ENCODE measurements at places on chromosomes 2 and 18. TPM values are rescaled to one million over a fixed set of nuclear protein-coding genes. Genes with fewer than 3 reads are reported as not detected.

GRCh38 chr2:220786216-220786615 is 785.9 kb downstream of the EPHA4 start:
- DNase-seq = no peak

GRCh38 chr2:127275356-127275755 is 18.6 kb downstream of the ERCC3 start:
- no peak for DNase-seq

DNA sequence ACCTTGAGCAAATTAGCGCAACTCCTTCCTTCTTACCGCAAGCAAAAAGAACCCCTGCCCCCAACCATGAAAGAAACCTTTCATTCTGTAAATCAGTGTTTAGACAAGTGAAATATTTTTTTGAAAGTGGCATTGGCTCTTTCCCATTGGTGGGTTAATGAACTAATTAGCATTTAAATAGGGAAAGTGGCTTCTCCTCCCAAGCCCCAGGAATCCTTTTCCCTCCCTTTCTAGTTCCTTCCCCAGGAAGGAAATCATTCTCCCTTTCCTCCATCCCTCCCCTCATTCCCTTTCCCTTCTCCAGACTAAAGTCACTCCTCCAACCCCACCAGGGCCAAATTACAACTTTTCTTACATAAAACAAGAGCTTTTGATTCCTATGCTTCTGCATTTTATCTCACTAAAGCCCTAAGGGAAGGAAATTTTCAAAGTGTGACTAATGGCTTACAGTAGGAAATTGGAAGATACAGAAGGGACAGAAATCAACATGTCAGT is 22.9 kb upstream of the TYMS start:
- no peak for DNase-seq

DNA sequence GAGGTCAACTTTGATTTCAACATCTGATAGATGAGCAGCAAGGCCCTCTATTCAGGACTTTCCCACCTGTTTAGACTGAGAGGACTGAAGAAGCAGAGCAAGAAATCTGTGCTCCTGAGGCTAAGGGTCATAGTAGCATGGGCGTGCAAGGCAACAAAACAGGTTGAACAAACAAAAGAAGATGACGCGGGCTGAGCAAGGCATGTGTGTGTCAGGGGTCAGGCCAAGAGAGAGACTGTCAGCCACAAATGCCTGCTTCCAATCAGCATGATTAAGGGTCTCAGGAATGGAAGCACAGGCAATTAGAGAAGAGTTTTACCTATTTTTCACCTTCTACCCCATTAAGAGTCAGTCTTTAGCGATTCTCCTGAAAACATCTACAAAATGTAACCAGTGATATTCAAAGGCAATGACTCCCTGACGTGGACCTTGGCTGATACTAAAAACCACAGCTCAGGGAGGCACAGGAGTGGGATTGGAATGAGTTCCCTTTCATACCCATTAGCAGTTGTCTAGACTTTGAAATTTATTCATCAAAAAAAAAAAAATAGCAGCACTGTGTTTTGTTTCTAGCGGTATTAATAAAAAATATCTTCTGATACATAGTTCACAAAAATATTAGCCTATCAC is 81.9 kb downstream of the DYNAP start:
- no peak for DNase-seq

DNA sequence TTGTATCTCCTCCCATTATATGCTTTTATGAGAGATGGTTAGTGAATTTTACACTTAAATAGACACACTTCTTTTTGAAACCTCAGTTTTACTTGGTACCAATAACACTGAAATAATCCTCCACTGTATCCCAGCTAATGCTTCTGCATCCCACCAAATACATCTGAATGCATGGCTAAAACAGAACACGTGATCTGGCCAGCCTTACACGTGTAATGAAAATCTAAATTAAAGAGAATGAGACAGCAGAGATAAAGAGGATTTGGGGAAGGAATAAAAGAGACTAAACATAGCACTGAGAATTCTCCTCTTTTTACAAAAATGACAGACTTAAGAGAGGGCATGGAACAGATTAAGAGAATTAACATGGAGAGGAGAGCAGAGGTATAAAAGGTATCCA is 612.2 kb downstream of the NRXN1 start:
- no peak for DNase-seq

DNA sequence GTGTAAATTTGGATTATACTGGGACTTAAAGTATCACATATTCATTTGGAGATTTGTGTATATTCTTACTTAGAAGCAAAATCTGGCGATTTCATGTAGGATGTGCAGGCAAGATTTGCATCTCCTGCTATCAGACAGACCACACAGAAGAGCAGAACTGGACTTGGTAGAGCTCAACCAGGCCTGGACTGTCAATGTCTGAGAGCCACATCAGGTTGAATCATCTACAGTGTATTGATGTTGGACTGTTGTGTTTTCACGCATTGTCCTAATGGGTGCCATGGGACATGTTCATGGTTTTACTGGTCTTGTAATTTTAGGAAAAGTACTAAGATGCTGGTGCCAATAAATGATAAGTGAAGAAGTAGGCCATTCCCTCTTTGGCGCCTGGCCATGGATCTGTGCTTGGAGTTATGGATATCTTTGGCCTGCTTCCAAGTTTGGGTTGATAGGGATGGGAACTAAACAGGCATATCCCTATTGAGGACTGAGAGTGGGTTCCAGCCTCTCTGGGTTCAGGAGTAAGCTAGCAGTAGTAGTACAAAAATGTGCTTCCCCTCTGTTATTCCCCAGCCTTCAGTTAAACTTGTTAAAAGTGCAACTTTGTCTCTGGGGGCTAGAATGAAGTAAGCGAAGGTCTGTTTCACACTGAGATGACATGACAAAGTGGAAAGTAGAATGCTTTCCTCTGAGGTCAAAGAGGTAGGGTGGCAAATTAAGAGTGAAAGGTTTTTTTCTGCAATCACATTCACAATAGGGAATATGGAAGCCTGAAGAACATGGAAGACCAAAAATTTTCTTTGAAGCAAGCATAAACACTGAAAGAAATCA is 49.2 kb upstream of the NEMP2 start:
- no peak for DNase-seq

GRCh38 chr18:36075862-36076587 is 8.7 kb upstream of the RPRD1A start:
- DNase-seq = peak; percentile 22

- no peak for DNase-seq
These were observed 84.0 kb downstream of the HDAC4 start for GRCh38 chr2:239316562-239317465.

DNA sequence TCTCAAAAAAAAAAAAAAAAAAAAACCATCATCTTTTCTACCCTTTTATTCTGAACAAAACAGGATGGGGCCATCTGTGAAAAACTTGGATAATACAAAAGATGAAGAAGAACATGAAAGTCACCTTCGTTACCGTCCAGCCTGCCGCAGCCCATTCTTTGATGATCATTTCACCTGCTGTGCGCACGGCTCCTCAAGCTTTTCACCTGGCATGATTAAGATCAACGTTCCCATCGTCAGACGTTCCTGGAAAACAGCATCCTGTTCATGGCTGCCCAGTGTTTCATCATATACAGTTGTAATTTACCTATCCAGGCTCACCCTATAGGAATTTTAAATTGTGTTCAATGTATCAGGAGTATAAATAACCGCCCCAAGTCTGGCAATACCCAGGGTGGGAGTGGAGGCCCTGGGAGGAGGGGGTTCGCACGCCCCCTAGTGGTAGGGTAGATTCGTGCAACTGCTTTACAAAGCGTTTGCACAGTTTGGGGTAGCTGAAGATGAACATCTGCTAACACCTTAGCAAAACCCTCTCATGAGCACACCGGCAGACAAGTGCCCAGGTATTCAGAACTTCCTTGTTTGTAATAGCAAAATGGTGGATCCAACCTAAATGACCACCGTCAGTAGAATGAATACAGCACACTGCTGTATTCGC is 49.0 kb upstream of the GLI2 start:
- DNase-seq = no peak

DNA sequence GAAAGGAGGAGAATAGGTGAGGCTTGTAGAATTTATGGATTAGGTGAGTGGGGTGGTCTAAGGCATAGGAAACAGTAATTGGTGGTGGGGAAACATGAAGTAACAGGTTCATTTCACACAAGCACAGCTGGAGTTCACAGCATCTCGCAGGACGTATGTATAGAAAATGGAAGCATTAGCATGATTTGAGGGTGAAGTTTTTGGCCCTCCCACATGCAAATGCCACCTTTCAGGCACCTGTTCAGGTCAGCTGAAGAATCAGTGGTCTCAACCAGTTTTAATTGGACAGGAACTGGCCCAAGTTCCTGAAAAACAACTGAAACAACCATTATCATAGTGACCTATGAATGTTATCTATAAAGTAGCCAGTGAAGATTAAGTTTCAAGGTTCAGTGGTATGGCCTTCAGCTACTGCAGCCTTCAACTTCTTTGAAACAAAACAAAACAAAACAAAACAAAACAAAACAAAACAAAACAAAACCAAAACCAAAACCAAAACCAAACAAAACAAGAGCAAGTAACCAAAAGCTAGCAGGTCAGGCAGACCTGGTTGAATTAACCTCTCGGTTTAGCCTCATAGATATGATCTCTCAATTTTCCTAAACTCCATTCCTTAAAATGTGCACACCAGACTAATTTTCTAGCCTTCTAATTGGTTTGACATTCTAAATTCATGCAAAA is 102.1 kb upstream of the SPHKAP start:
- no peak for DNase-seq

GRCh38 chr2:31318361-31319336 is 84.7 kb downstream of the EHD3 start:
- peak; percentile 90 for DNase-seq

DNA sequence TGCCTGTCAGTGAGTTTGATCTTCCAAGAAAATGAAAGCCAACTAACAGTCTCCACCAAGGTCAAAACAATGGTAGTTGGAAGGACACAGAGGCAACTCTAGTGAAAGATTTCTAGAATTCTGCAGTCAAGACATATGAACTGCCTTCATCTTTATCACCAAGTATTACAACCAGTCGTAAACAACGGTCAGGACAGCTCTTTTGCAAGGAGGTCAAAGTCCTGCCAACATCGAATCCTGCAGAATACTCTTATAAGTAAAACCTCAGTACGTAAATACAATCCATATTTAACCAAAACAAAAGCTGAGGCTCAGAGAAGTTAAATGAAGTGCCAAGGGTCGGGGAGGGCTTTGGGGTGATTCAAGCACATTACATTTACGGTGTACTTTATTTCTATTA is 3.1 kb downstream of the FEZ2 start:
- DNase-seq = no peak

DNA sequence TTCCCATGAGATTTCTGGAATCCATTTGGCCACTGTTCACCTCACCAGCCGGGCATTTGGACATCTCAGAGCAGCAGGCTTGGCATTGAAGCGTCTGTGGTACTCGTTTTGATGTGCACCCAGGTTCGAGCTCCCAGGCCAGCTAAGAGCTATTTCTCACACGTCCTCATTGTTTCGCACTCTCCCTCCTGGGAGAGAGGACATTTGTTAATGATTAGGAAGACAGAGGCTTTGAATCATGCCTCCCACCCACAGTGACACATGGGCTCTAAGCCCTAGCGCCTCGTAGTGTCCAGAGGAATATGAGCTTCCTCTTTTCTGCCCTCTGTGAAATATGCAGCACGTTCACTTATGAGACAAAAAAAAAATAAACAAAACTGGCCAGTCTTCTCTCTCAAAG is 361.8 kb downstream of the RND3 start:
- peak; percentile 76 for DNase-seq

DNA sequence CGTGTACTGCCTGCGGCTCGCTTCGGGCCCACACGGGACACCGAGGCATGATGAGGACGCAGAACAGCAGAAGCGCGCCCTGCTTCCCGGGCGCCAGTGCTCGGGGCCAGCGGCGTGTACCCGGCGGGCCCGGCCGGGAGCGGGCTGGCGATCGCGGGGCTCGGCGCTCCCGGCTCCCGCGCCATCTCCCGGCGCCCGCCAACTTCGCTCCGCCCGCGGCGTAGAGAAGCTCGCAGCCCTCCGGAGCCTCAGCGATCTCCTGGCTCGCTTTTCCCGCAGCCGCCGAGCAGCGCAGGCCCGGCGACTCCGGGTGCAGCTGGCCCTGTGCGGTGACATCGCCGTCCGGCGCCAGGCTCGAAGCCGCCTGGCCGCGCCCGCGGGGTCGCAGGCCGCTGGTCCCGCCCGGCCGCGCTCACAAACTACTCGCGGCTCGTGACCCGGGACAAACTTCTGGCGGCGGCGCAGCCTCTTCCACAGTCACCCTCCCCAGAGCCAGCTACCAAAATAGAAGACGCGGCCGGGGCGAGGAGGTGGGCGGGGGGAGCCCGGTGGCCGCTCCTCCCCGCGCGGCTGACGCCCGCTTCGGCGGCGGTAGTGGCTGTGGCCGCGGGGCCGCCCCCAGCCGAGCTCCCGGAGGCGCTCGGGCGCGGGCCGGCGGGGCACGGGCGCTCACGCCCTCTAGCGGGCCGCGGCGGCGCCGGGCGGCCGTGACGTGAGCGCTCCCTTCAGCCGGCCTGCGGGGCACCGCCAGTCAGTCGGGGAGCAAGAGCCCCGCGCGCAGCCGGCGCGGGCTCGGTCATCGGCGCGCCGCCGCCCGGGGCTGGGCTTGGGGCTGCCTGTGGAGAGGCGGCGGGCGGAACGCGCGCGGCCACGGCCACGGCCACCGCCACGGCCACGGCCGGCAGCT is at the start of gene PTPRM:
PTPRM (plus strand) TSS at position 750 of the 907 bp plus-strand sequence. CDS start 503 bp downstream, outside the sequence.
- peak; percentile 36 for DNase-seq

- no peak for DNase-seq
These were observed 229.4 kb downstream of the PID1 start for GRCh38 chr2:229041691-229042090.

- peak; percentile 19 for DNase-seq
These were observed 370 bp upstream of the ZNF804A start for GRCh38 chr2:184598002-184598315.

The CNGA3 gene
- total RNA-seq = not detected

The ALPG gene
- total RNA-seq = 0.12 TPM

The EMILIN2 gene
- total RNA-seq = 1.7 TPM

The TNS1 gene
- 1.6 TPM for total RNA-seq

The DCDC2C gene
- total RNA-seq = not detected

The RHOB gene
- 105 TPM for total RNA-seq

The RAD51AP2 gene
- 0.17 TPM for total RNA-seq

The ANKMY1 gene
- total RNA-seq = 8.9 TPM

The PLGLB2 gene
- total RNA-seq = 0.50 TPM

The AQP12A gene
- total RNA-seq = not detected

The C2orf66 gene
- 0.26 TPM for total RNA-seq

The M1AP gene
- total RNA-seq = not detected
